ENCODE measurements at places on chromosomes 4 and X.

DNA sequence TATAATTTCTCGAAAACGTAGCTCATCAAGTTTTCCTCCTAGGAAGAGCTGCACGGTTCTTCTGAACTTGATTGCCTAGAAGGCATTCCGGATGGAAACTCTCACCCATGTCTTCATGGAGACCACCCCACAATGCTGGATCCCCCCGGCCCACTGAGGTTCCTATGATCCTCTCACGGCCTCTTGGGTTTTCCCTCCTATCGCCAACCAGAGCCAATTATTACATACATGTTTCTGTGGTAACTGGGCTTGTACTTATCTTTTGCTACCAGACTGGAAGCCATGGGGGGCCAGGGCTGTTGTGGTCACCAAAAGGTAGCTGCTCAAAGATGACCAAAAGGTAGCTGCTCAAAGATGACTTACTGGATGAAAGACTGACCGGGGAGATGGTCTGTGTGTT, 131.5 kb downstream of the AFAP1 start:
- no peak for DNase-seq

- DNase-seq = no peak
These were observed 171.6 kb upstream of the POU3F4 start for GRCh38 chrX:83336454-83336853.

DNA sequence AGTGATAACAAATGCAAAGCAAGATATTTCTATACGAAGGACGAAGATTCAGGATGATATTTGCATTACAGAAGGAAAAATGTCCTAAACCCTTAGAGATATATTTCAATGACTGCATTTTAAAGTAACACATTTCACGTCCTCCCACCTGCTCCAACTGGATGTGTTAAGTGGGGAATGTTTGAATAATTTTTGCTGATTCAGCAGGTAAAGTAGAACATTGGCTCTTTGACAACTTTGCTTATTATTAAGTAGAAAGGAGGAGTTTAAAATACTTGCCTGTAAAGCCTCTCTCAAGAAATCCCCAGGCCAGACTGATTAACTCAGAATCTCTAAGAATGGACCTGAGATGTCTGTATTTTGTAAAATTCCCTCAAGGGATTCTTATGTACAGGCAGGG, 1165.2 kb upstream of the PRKX start:
- DNase-seq = no peak

DNA sequence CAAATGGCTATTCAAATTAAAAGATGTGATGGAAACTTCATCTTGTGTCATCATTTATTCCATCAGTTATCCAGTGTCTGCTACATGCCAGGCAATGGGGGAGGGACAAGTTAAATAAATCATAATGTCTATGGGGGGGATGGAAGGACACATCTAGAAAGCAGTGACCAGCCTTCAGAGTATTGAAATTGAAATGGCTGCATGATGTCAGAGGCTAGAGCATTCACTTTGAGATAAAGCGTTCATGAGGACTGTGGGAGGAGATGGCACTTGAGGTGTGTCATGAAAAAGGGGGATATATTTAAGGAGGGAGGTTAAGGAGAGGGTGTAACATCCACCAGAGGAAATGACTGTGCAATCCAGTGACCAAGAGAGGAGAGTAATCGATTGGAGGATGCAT, 50.6 kb downstream of the SLIT2 start:
- DNase-seq = no peak

DNA sequence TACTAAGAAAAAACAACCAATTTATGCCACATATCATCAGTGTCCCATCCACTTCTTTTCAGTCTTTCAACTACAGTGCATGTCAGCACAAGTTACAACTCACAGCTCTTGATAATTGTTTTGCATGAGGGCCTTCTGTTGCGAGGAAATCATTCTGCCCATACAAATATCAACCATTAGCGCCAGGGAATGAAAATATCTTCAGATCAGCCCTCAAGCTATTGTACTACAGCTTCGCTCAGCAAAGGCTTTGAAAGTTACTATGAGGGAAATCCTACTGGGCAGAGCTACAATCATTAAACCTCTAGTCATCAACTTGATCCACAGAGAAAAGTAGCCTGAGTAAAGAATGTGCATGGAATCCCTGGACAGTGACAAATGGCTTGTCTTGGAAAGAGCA, 1023.6 kb upstream of the HS3ST1 start:
- DNase-seq = no peak

DNA sequence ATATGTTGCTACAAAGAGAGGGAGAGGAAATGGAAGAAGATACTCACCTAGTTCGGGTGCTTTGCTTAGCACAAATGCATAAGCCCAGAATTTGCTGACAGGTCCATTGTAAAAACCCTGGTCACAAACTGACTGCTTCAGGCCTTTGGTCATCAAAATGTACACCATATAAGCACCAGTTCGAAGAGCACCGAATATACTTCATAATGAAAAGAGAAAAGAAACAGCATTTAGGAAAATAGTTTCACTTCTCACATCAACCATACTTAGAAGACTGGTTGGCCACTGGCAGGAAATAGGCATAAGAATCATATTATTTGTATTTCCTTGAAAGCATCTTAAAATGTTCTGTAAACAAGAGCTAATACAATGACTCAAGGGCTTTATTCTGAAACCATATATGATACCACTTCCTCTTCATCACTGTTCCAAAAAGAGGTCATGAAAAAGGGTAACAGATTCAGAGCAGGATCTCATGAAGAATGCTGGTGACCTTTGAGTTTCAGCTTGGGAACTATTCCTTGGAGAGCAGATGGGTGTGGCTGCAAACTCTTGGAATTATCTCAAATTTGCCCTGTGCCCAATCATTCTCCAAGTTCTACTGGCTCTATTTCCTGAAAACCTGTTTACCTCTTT, 138.7 kb downstream of the ELOVL6 start:
- DNase-seq = no peak

- no peak for DNase-seq
These were observed 1.1 kb downstream of the MECP2 start for GRCh38 chrX:154096140-154097002.

DNA sequence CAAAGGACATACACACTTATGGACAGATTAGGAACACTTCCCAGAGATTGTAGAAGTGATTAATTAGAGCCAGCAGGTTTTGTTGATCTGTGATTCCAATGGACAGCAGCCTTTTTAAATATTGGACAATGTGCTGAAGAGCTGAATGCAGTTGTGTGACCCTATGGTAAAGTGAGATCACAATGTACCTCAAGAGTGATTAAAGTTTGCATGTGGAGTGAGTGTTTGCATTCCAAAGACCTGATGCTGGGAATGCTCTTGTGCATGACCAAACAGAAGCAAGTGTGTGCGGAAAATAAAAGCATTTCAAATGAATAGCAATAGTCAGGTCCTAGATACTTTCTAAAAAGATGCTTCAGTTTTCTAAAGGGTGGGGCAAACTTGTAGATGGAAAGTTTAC, 154.1 kb downstream of the BANK1 start:
- DNase-seq = no peak

DNA sequence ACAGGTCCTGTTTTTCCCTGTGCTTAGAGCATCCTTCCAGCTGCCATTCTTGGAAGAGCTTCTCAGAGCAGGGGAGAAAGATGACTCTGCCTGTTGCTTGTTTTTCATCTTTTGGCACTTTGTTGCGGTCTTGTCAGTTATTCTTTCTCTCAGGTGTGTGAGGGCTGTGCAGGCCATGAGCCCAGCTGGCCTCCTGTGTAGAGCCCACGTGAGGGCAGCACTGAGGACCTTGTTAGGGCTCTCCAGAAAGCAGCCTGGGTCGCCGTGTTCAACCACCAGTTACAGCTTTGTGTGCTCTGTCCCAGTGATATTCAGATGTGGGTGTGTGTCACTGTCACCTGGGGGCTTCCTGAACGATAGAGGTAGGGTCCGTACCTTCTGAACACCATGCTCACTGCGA, 52.8 kb downstream of the NOP14 start:
- DNase-seq = no peak

All from activated T-helper 1 cell treated with Interleukin-2 at 50 U/mL for 16 hours (primary cell).